ENCODE measurements at places on chromosomes 3 and 15.

DNA sequence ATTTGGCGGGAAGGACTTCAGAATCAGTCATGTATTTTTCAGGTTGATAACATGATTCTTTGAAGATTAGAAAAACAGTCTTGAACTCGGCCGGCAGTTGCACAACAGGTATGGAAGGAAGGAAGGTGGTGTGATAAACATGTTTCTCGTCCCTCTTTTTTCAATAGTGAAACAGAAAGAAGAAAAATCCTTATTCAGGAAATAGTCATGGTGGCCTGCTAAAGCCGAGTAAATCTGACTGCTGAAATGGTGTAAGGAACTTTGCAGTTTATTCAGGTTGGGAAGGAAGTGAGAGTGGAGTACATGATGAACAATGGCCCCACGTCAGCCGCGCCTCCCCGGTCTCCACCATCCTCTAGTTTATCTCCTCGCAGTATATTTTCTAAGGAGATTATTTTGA is 6.7 kb downstream of the RASGRP1 start:
- no peak for DNase-seq

- DNase-seq = no peak
Measured at GRCh38 chr15:69997161-69997485, 100.6 kb downstream of the TLE3 start.

- DNase-seq = no peak
Measured at GRCh38 chr3:107013641-107014040, 363.6 kb upstream of the CCDC54 start.

- no peak for DNase-seq
Measured at GRCh38 chr3:166688665-166689064, 691.4 kb downstream of the ZBBX start.

DNA sequence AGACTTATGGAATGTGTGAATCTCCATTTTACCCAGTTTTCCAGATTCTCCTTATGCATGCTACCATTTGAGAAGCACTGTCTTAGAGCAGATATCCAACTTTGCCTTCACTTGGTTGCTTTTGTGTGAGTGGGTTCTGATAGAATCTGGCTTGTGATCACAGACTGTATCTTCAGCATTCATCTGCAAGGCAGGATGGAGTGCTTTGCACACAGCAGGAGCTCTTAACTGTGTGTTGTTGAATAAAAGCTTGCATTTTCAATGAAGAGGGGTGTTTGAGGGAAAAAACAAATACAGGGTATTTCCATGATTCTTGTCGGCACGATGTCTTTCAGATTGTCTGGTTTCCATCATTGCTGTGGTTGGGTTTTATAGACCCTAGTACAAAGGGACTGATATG is 24.4 kb downstream of the IL1RAP start:
- peak; percentile 58 for DNase-seq

DNA sequence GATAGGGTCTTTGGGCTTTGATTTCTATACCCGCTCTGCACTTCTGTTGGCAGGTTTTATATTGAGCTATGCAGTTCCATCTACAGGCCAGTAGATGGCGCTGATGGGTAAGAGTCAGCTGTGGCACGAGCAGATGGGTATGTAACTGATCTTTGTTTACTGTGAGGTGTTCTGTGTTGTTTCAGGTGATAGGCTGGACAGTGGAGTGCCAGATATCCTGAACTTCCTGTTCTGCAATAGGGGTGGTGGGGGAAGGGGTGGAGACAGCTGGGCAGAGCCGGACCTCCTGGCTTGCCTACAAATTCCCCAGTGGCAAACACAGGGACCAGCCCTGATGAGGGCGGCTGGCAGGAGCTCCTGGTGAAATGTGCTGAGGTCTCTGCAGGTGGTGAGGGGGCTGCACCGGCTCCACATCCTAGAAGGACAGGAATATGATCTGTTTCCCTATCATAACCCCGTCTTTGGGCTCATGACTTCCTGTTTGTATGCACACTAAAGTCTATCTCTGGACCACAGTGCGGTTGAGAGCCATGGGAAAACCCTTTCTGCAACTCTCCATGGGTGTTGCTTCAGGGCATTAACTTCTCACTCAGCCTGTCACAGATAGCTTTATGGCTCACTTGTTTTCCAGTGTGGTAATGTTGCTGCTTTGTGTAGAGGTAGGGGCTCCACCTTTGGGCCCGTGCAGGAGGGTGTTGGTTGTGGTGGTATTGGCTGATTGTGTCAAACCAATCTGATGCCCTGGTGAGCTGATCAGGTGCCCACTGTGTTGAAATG is 13.4 kb upstream of the FAM98B start:
- DNase-seq = peak; percentile 63

- DNase-seq = no peak
Measured at GRCh38 chr3:38742550-38742949, 73.5 kb downstream of the SCN10A start.

GRCh38 chr3:52722491-52722890 is 16.6 kb downstream of the SPCS1 start:
- no peak for DNase-seq

- DNase-seq = no peak
Measured at GRCh38 chr3:164832216-164832615, 246.1 kb downstream of the SI start.

DNA sequence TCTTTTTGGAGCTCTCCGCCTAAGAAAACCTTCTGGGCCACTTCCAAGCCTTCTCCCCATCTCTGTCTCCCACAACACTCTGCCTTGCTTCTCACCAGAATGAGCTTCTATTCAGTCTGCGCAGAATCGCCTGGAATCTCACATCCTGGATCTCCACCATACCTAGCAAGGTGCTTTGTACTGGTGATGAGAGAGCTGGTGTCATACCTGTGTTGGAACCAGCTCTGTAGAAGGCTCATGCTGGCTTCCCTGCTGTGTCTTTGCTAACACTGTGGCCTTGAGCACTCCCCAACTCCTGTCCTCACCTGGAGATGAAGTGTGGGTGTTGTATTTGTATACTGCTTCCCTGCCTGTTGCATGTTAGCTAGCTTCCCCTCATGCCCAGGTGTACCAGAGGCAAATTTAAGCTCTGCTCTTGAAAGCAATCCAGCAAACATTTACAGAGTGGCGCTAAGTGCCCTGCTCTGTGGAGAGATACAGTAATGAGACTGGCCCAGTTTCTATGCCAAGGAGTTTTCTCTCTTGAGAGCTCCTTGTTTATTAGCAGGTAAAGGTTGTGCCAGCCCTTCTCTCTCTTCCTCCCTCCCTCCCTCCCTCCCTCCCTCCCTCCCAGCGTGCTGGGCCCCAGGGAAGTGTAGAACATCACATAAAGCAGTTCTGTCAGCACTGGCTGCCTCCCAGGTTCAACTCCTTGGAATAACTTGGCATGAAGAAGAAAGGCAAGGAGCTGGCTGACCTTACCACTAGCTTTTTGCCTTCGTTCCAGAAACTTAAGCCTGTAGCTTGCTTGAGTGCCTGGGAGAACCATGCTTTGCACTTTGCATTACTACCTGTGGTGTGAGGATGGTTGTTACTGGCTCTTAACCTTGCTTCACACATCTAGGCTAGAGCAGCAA is 54.9 kb downstream of the TRIM71 start:
- DNase-seq = no peak

GRCh38 chr3:147354623-147355022 is 51.7 kb downstream of the ZIC4 start:
- DNase-seq = no peak

GRCh38 chr3:56960234-56960917 is 100.1 kb upstream of the SPATA12 start:
- no peak for DNase-seq

DNA sequence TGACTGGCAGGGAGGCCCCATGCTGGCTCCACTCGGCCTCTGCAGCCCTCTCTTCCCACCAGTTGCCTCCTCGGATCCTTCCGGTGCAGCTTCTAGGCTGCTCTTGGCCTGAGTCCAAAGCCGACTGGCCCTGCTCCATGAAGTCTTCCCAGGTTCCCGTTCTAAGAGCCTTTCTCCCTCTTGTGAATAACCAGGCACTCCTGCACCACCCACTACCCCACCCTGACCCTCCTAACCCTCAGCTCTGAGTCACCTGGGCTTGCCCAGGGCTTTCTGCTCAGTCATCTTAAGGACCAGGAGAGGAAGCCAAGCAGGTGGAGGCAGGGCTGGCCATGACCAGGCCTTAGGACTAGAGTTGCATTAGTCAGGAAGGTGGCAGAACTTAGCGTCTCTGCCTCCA is 28.1 kb upstream of the CNBP start:
- DNase-seq = peak; percentile 81

- DNase-seq = no peak
Measured at GRCh38 chr3:61299343-61300005, 48.2 kb upstream of the FHIT start.

DNA sequence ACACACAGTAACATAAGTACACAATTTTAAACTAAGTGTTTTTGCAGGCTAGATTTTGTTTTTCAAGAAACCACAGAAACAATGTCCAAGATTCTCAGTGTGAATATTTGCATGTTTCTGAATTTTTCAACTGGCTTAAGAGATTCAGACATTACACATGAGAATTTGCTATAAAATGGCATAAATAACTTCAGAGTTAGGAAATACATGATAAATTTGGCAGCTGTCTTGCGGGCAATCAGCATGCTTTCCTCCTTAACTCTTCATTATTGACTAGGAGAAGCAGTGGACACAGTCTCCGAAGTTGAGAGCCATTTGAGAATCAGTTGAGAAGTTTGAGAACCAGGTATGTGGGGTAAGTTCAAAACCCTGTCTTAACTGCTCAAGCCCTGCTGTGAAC is 625.6 kb upstream of the SGO1 start:
- no peak for DNase-seq
